Stimulated activated CD4-positive, alpha-beta T cell treated with anti-CD3 and anti-CD28 coated beads, Interleukin-4, amount 100 ng/mL, for 4 hours (primary cell): ENCODE measurements at places on chromosomes 2 and 18.

- DNase-seq, result no peak
Measured at GRCh38 chr18:62497190-62497772, 25.5 kb upstream of the ZCCHC2 start.

- no peak for DNase-seq
Measured at GRCh38 chr2:170456914-170457313, 258.2 kb upstream of the SP5 start.

DNA sequence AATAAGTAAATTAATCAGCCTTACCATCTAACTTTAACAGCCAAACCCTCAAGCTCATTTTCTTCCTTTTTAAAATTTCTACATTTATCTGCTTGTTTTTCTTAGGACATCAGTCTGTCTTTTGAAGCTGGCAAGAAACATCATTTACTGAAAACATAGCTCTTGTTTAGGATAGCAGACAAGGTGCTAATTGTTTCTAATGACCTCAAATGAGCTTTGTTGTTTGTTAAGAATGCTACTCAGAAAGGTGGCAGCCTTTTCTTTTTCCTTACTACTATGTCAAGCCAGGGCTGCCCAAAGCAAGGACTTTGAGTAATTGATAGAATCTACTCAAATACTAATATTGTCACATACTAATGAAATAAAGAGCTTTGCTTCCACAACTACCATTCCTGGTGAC, 171.8 kb downstream of the LRP1B start:
- no peak for DNase-seq

GRCh38 chr2:217168496-217168895, 308.6 kb upstream of the TNP1 start:
- DNase-seq, result no peak

DNA sequence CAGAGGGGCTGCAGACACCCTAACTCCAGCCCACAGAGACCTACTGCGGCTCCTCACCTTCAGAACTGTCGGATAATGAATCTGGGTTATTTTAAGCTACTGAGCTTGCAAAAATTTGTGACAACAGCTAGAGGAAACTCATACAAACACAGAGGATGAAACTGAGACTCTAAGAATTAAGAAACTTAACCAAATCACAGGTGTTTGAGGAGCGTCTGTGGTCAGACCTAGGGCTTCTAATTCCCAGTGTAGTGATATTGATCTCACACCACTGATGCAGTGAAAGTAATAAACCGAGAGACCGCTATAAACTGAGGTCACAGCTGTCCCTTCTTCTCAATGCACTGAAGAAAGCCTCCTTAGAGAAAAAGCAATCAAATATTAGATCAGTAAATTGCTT, 110.1 kb downstream of the RGPD3 start:
- no peak for DNase-seq

DNA sequence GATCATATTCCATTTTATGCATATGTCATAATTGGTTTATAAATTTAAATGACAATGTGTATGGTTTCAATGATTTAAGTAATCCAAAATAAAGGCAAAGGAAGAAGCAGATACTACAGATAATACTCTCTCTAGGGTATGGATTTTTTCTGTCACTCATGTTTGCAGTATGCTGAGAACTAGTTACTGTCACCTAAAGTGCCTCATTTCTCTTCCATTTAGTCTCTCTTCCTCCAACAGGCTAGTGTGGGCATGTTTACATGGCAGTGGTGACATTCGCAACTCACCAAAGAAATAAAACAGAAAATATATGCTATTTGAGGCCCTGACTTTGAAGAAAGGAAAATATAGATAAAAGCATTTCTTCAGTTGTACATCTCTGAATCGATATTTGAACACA, 1460.4 kb upstream of the ZEB2 start:
- DNase-seq, result no peak

GRCh38 chr2:9033385-9034168, 30.1 kb upstream of the MBOAT2 start:
- no peak for DNase-seq

GRCh38 chr2:129754421-129754820, 225.0 kb upstream of the RAB6C start:
- DNase-seq, result no peak

- DNase-seq, result no peak
Measured at GRCh38 chr2:25151718-25152117, 16.7 kb downstream of the POMC start.

DNA sequence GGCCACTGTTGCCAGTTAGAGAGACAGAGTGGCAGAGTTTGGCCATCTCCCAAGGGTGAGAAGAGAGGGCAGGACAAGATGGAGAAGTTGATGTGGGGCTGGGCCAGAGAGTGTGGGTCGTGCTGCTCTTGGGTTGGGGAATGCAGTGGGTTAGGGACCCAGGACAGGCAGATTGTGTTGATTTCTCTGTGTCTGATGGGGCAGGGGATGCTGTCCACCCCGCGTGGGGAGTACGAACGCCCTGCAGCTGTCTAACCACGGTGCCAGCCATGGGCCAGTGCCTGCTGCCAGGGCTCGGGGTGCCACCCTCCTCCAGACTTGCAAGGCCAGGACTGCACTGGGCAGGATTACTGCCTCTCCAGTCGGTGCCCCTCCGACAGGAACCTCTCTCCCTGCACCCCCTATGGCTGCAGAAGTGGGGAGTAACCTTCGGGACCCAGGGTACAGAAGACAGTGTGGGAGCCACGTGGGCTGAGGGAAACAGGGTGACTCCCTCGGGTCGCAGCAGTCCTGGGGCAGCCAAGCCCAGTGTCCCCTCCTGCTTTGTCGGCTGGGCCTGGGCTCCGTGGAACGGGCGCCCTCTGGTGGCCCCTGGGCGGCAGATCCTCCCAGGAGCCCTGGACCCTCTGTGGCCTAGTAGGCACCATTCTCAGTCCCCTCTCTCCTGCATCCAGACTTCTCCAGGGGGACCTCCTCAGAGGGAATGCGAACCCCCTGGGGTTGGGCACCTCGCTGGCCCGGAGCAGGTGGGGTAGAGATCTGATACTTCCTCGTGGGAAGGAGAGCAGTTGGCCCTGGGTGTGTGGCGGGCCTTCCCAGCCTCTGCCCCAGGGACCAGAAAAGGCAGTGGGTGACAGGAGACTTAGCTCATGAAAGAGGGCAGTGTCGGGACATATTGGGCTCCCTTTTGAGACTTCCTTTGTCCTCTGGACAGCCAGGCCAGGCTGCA, 2.7 kb downstream of the GPC1 start:
- peak; percentile 68 for DNase-seq

DNA sequence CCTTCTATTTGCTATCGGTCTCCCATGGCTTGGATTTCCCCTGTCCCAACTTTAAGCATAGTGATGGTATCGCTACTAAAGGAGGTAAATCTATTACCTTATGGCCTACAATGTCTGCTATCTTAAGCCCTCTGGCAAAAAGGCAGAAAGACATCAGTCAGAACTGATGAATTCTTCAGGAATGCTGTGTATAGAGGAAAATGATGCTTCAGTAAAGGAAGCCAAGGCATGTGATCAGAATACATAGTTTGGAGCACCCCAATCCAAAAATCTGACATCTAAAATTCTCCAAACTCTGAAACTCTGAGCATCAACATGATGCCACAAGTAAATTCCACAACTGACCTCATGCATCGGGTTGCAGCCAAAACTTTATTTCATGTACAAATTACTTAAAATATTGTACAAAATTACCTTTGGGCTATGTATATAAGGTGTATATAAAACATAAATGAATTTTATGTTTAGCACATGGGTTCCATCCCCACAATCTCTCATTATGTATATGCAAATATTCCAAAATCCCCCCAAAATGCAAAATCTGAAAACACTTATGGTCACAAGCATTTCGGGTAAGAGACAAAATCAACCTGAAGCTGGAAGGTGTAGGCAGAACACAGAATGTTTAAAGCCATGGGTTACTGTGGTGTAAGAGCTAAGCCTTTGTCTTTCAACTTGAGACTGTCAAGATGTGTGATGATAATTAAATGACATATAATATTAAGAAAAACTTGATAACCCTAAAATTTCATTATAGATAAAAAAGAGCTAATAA, 66.2 kb downstream of the CUL3 start:
- DNase-seq, result no peak

DNA sequence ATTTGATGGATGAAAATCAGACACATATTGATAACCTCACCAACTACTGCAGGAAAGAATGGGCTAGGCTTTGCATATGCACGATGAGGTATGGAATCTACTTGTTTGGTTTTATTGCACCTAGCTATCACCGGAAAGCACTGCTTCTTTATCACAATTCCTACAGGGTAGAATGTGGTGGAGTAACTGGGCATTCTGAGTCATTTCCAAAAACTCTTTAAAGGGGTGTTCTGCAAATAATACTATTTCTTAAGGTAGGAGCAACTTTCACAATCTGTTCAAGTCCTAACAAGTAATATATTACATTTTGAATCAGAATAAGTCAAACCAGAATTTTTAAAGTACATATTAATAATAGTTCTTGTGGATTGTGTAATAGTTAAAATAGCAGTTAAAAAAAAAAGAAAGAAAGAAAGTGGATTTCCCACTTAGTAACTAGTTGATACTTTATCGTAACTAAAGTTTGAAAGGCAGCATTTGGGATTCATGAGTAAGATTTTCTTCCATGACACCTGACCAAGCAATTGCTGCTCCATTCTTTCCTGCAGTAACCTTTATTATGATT, 40.5 kb downstream of the INO80C start:
- DNase-seq, result no peak

- DNase-seq, result no peak
Measured at GRCh38 chr18:68724021-68724420, 9.1 kb upstream of the TMX3 start.

- no peak for DNase-seq
Measured at GRCh38 chr2:96698221-96698861, 41.5 kb downstream of the LMAN2L start.

DNA sequence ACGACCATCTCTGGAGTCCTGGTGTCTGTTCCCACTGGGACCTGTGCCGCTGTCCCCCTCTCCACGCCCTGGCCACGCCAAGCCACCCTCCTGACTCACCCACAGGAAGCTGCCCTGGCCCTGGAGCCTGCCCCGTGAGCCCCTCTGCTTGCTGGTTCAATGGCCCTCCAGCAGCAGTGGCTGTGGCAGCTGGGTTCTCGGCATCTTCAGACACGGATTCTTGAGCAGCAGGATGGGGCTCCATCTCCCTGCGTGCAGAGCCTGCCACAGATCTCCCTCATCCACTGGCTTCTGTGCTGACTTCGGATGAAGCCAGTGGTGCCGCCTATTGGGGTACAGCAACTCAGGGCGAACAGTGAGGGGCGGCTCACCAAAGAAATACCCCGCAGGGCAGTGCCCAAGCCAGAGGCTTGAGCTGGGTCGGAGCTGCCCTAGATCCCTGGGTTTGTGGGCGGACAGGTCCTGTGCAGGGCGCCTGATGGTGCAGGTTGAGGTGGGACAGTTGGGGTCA, 14.0 kb downstream of the CAPN10 start:
- no peak for DNase-seq

DNA sequence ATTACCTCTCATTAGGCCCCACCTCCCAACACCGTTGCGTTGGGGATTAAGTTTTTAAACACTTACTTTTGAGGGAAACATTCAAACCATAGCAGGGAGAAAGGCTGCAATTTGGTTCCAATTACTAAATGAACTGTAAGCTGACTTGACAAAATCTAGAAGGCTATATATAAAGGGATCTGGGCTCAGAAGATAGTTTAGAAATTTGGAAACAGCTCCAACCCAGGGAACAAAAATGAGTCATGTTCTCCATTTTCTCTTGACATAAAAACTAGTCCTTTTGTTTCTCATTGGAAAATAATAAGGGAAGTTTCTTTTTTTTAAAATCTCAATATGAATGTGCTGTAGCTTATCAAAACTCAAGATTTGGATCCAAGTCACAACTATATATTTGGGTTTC, 17.5 kb downstream of the MOGAT1 start:
- DNase-seq, result no peak

DNA sequence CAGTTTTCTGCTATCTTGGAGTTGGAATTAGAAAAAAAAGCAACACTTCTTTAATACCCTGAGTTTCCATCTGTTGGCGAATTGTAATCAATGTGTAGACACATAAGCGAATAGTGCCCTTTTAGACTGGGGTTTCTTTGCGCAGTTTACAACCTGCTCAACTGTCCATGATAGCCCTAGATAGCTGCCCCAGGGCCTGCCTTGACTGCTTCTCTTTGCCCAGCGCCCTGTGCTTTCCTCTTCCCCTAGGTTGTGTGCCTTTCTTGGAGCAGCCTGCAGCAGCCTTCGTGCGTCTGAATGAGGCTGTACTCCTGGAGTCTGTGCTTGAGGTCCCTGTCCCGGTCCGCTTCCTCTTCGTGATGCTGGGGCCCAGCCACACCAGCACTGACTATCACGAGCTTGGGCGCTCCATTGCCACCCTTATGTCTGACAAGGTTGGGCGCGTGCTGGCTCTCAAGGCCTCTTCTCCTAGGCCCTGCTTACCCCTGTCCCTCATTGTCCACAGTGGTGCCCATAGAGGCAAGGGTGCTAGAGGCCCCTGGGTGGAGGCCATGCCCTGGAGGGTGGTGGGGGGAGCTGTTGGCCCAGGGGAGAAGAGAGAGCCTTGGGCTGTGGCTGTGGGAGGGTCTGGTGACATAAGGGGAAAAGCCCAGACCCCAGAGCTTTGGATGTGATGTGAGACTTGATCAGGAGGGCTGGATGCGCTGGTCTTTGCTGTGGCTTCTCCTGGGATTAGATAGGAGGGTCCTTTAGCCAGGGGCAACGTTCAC, 6.9 kb downstream of the SLC4A3 start:
- DNase-seq, result no peak

DNA sequence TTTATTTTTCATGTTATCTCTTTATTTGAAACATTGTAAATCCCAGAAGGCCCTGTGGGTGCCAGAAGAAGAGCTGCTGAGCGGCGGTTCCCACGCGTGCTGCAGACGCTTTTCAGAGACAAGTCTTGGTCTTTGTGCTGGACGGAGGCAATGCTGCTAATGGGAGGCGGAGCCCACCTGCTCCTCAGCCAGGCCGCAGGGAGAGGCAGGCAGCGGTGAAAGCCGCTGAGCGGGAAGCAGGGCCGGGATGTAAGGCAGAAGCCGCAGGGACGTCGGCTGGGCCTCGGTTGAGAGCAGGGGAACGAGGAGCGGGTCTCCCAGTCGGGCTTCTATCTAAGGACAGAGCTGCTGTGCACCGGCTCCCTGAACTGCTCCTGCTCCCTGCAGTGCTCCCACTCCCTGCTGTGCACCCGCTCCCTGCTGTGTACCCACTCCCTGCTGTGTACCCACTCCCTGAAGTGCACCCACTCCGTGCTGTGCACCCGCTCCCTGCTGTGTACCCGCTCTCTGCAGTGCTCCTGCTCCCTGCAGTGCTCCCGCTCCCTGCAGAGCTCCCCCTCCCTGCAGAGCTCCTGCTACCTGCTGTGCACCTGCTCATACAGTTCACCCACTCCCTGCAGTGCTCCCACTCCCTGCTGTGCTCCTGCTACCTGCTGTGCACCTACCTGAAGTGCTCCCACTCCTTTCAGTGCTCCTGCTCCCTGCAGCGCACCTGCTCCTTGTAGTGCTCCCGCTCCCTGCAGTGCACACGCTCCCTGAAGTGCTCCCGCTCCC, 16.4 kb downstream of the TMEM18 start:
- DNase-seq, result no peak

GRCh38 chr18:57475903-57476302, 40.7 kb downstream of the ONECUT2 start:
- DNase-seq, result no peak

DNA sequence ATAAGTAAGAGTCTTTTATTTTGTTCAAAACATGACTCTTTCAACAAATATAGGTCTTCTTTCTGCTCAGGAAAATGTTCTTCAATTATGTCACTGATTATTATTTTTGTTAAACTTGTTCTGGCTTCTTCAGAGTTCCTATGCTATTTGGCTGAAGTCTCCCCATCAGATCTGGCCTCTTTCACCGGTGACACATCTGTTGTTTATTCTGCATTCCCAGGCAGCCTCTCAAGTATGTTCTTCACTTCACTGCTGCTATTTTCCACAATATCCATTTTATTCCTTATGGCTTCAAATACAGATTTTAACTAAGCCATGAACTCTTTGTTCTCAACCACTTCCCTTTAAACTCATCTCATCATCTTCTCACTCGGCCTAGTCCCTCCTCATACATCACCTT, 45.7 kb downstream of the HDAC4 start:
- DNase-seq, result no peak
